ENCODE measurements at places on chromosomes 4 and X.

DNA sequence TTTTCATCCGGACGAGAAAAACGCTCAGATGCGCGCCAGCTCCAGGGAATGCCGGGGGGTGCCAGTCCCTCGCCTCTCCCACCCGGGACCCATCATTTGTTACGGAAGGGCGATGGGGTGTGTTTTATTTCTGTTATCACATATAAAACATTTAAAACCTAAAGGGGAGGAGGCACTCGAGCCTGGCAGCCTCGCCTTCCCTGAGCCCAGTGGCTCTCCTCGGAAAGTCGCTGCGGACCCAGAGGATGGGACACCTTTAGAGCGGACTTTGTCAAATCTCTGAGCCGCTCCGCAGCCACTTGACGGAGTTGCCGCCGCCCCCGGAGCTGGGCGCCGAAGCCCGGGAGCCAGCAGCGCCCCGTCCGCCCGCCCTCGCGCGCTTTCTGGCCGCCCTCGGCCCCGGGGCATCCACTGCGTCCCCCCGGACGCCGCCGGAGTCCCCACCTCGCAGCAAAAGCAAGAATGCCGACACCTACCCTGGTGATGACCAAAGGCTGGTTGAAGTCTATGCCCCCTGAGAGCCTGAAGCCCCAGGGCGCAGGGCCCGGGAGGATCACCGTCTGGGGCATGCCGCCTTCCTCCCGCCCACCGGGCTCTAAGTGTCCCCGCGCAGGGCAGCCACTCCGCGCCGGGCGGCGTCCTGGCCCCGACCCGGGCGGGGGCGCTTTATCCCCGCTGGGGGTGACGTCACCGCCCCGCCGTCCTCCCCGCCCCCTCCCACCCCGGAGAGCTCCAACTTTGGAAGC is at the start of gene PDLIM3:
PDLIM3 (minus strand) TSS at position 642 of the 746 bp plus-strand sequence; CDS start at position 569, 73 bp downstream.
- H3K36me3 ChIP-seq = no peaks in the 10 kb centered on the region
- DNase-seq = peak; percentile 77
- peak within 1 kb of the TSS; percentile 60 for H3K27ac ChIP-seq
- peaks cover 15% of the 10 kb centered on the region for H3K4me1 ChIP-seq
- peak within 1 kb of the TSS; percentile 89 for H3K4me3 ChIP-seq

GRCh38 chr4:24315056-24315455 is 269.3 kb downstream of the DHX15 start:
- no peak for DNase-seq
- H3K36me3 ChIP-seq = no peaks in the 10 kb centered on the region
- no peak overlapping the region for H3K27ac ChIP-seq
- no peak overlapping the region for H3K4me3 ChIP-seq
- no peaks in the 10 kb centered on the region for H3K4me1 ChIP-seq

DNA sequence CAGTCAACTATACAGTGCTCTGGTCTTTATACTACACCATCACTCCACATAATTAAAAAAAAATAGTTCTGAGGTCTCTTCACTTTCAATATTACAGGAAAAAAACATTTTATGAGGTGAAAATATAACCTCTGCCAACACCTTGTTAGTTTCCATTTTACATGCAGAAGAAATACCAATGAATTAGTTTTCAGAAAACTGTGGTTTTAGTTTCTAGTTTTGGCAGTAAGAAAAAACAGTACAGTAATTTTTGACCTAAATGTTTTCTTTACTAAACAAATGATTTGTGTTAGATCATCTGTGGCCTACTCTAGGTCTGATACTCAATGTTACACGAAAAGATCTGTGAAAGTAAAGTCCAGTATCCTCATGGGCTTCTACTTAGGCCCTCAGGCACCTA is 10.0 kb downstream of the SULT1E1 start:
- DNase-seq = peak; percentile 38
- H3K4me3 ChIP-seq = no peak overlapping the region
- H3K4me1 ChIP-seq = peaks cover 7% of the 10 kb centered on the region
- H3K27me3 ChIP-seq = no peaks in the 10 kb centered on the region
- H3K36me3 ChIP-seq = no peaks in the 10 kb centered on the region
- no peak overlapping the region for H3K27ac ChIP-seq

- H3K4me1 ChIP-seq = no peaks in the 10 kb centered on the region
- no peak overlapping the region for H3K4me3 ChIP-seq
- no peak overlapping the region for H3K27ac ChIP-seq
- DNase-seq = no peak
- no peaks in the 10 kb centered on the region for H3K27me3 ChIP-seq
Measured at GRCh38 chr4:154452798-154453346, 38.7 kb downstream of the DCHS2 start.

- H3K27me3 ChIP-seq = no peaks in the 10 kb centered on the region
- H3K4me1 ChIP-seq = no peaks in the 10 kb centered on the region
- no peak overlapping the region for H3K27ac ChIP-seq
- DNase-seq = peak; percentile 23
Measured at GRCh38 chrX:72245461-72246089, 6.7 kb upstream of the ERCC6L start.

DNA sequence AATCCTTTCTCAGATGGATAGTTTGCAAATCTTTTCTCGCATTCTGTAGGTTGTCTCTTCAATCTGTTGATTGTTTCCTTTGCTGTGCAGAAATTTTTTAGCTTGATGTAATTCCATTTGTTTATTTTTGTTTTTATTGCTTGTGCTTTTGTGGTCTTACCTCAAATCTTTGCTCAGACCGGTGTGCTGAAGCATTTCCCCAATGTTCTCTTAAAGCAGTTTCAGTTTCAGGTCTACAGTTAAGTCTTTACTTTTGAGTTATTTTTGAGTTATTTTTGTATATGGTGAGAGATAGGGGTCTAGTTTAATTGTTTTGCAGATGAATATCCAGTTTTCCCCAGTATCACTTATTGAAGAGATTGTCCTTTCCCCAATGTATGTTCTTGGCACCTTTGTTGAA is 18.2 kb upstream of the SLC25A14 start:
- H3K27ac ChIP-seq = peak overlapping the region; percentile 48
- H3K4me1 ChIP-seq = peaks cover 13% of the 10 kb centered on the region
- no peaks in the 10 kb centered on the region for H3K36me3 ChIP-seq

- no peak overlapping the region for H3K4me3 ChIP-seq
- DNase-seq = no peak
- no peaks in the 10 kb centered on the region for H3K36me3 ChIP-seq
- no peak overlapping the region for H3K27ac ChIP-seq
- H3K27me3 ChIP-seq = no peaks in the 10 kb centered on the region
Measured at GRCh38 chr4:122824616-122825015, 2.0 kb upstream of the FGF2 start.

GRCh38 chr4:122687531-122688061 is 44.9 kb upstream of the BBS12 start:
- H3K36me3 ChIP-seq = no peaks in the 10 kb centered on the region
- peak; percentile 43 for DNase-seq
- no peak overlapping the region for H3K27ac ChIP-seq
- peaks cover 38% of the 10 kb centered on the region for H3K4me1 ChIP-seq
- no peak overlapping the region for H3K4me3 ChIP-seq
- peaks cover 52% of the 10 kb centered on the region for H3K27me3 ChIP-seq

DNA sequence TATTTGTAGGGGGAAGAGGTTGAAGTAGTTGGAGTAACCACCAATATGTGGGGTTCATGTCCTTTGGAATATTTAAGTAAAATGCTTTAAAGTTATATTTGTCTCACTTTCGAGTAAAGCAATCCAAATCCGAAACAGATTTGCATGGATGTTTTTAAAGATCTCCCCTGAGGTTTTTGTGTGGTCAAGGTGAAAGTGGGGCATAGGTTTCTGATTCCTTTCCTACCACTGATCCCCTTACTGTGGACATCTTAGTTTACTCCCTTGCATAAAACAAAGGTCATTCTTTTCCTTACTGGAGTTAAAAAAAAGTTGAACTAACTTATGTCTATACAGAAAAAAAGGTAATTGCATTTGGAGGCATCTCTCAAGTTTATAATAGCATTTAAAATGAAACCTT is 71.9 kb upstream of the PHOX2B start:
- peak; percentile 34 for DNase-seq
- H3K4me3 ChIP-seq = no peak overlapping the region
- H3K4me1 ChIP-seq = no peaks in the 10 kb centered on the region
- H3K36me3 ChIP-seq = no peaks in the 10 kb centered on the region
- H3K27ac ChIP-seq = no peak overlapping the region

DNA sequence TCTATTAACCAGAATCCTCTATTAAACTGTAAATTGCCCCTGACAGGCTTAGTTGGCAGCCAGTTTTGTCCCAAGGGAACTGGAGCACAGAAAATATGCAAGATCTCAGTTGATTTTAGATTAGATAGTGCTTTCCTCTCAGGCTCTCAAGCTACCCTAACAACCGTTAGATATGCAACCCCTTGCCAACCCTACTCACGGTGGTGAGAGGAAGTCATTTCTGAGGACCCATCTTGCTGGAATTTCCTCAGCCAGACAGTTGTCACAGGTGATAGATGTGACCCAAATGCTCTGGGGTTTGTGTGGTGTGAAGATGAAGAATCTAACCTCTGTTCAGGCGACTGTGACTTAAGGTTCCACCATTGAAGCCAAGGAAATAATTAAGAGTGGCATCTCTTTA is 447.1 kb downstream of the MID1IP1 start:
- no peaks in the 10 kb centered on the region for H3K27me3 ChIP-seq
- H3K36me3 ChIP-seq = no peaks in the 10 kb centered on the region
- H3K27ac ChIP-seq = no peak overlapping the region
- H3K4me3 ChIP-seq = no peak overlapping the region
- H3K4me1 ChIP-seq = no peaks in the 10 kb centered on the region

- H3K36me3 ChIP-seq = no peaks in the 10 kb centered on the region
- no peaks in the 10 kb centered on the region for H3K27me3 ChIP-seq
- no peak for DNase-seq
- H3K27ac ChIP-seq = no peak overlapping the region
Measured at GRCh38 chr4:36288731-36289426, 7.5 kb downstream of the DTHD1 start.

DNA sequence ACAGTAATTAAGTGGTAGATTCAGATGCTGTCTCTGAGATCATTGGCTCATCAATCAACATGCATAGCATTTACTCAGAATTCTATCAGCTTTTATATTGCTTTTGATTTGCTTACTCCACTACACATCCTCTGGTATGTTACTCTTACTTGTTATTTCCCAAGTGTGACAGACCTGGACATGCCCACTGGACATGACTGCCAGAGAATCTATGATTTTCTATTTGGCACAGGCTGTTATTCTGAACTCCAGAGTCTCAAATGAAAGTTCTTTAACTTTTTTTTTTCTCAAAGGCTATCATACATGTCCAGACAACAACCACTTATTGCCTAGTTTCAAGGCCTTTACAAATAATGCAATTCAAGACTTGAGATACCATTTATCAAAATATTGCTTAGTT is 116.1 kb upstream of the ARHGAP24 start:
- no peaks in the 10 kb centered on the region for H3K27me3 ChIP-seq
- no peak for DNase-seq
- no peak overlapping the region for H3K27ac ChIP-seq
- no peaks in the 10 kb centered on the region for H3K4me1 ChIP-seq

DNA sequence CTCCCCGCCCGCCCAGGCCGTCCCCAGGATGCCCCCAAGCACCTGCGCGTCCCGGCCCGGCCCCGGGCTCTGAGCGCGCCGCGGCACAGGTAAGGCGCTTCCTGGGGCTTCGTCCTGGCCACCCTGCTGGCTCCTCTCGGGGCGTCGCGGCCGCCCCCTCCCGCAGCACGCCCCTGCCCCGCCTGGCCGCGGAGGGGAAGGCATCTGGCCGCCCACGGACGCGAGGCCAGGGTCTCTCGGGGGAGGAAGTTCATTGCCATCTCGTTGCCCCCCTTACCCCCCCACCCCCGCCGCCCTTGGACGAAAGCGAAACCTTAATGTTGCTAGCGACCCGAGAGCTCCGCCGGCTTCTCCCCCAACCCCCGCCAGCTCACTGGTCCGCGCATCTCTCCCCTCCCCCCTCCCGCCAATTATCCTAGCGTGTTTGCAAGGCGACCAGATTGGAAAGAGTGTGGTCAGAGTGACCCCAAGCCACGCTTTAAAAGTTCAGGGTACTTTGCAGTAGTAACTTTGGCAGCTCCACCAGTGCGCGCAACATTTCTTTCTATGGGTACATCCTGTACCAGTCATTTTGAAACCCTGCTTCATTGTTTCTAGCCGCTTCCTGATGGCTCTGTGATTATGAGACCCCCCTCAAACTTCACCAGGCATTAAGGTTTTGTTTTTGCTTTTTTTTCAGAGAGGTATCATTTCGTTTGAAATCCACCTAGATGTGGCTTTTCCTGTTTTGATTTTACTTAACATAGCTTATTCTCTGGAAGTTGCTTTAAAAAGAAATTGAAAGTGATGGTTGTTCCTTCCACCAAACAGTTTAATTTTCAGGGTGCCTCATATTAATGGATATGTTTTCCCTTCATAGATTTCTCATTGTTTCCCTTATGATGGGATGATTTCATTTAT is 626 bp downstream of the TBC1D1 start:
- peak overlapping the region; percentile 65 for H3K4me3 ChIP-seq
- no peaks in the 10 kb centered on the region for H3K36me3 ChIP-seq
- peaks cover 12% of the 10 kb centered on the region for H3K4me1 ChIP-seq
- DNase-seq = peak; percentile 84
- H3K27ac ChIP-seq = peak overlapping the region; percentile 66
- H3K27me3 ChIP-seq = no peaks in the 10 kb centered on the region

DNA sequence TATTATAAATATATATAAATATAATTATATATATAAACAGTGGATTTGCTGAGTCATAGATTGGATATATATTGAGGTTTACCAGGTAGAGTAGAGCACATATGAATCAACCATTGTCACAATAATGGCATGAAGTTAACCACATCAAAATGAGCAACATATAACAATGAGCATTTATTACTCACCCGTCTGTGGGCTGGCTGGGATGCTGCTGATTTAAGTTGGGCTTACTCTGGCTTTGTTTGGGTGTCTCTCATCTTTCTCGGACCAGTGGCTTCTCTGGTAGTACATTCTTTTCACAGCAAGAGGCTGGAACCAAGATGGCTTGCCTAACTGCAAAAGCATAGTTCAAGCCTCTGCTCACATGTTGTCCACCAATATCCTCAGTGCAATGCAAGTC is 111.7 kb upstream of the TAPT1 start:
- no peak overlapping the region for H3K27ac ChIP-seq
- no peak overlapping the region for H3K4me3 ChIP-seq
- H3K4me1 ChIP-seq = no peaks in the 10 kb centered on the region
- no peaks in the 10 kb centered on the region for H3K36me3 ChIP-seq
- DNase-seq = no peak

- no peaks in the 10 kb centered on the region for H3K36me3 ChIP-seq
- H3K27me3 ChIP-seq = no peaks in the 10 kb centered on the region
- no peaks in the 10 kb centered on the region for H3K4me1 ChIP-seq
- H3K27ac ChIP-seq = no peak overlapping the region
Measured at GRCh38 chr4:118910221-118910620, 21.6 kb downstream of the SYNPO2 start.

DNA sequence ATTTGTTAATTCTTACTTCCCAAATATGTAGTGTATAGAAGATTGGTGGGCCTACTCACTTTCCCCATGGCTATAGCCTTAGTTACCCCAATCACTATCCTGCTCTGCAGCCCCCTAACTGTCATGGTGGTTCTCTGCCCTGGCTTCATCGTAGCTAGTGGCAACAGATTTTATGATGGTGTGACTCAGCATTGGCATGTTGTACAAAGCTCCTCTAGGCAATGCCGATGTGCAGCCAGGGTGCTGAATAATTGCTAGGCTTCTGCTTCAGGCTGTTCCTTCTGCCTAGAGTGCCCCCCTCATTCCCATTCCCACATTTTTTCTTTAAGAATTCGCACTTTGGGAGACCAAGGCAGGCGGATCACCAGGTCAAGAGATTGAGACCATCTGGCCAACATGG is 35.2 kb downstream of the AFF2 start:
- no peaks in the 10 kb centered on the region for H3K4me1 ChIP-seq
- H3K36me3 ChIP-seq = no peaks in the 10 kb centered on the region
- no peak overlapping the region for H3K27ac ChIP-seq
- no peak for DNase-seq
- H3K27me3 ChIP-seq = no peaks in the 10 kb centered on the region
- H3K4me3 ChIP-seq = no peak overlapping the region
